Cortex of kidney (tissue), 1 donor: ENCODE measurements at places on chromosomes 1 and 21.

GRCh38 chr1:11387829-11388228 is 91.1 kb upstream of the DISP3 start:
- no peak for DNase-seq

DNA sequence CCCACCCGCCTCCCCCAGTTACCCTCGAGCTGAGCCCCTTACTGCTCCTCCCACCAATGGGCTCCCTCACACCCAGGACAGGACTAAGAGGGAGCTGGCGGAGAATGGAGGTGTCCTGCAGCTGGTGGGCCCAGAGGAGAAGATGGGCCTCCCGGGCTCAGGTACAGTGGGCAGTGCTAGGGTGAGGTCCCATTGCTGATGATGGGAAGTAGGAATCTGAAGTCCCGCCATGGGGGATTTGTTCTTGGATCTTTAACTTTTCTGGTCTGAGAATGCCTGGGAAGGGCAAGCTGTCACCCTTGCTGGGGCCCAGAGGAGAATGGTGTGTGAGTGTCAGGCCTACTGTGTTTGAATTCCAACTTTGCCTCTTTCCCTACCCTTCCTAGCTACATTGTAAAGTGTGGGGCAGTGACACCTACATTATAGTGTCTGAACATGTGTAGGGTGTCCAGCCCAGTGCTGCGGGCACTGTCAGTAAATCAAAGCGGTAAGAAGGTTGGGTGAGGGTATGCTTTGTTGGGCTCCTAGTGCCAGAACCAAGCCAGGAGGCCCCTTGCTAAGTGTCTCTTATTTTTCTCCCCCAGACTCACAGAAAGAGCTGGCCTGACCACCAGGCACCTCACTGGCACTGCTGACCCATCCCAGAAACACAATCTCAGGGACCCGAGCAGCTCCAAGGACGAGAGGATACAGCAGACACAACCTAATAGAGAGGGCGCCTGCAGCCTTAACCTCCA is 44.7 kb downstream of the YARS1 start:
- DNase-seq: no peak

DNA sequence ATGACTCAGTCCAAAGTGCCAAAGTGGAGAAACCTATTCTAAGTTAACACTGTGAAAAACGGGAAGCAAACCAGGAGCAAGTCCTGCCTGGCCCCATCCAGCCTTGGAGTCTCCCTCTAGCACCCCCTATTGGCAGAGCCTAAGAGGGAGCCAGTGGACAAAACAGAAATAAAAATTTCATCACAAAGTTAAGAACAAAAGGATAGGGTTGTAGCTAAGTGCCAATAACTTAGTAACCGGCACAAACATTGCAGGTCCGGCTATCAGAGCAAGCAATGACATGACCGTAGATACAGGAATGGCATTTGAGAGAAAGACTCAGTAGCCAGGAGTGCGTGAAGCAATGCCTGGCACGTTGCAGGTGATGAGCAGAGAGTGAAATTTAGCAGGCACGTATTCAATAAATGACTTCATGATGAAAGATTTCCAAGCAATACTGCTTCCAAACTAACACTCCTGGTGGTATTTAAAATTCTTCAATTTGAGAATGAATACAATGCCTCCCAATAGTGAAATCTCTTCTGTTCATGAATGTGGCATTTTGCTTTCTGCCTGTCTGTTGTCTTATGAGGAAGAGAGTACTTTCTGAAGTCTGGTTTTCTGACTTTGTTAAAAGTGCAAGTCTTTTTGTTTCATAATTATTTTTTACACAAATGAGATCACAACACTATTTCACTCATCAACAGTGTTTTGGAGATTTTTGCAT is 391.0 kb downstream of the OMA1 start:
- DNase-seq: no peak

DNA sequence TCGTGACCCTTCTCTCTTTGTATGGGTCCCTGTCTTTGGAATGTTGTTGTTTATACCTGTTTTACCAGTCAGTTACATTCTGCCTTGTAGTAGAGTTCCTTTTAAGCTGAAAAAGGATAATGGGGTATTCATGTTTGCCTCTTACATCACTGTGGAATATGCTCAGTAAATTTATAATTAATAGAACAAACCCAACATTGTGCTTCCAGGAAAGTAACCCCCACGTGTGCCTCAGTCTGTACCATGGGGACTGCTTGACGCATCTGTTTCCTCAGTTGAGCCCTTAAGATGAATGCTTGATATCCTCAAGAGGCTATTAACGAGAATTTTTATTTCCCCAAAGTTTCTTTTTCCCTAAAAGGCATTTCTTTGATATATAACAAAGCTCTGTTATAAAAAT is 73.4 kb downstream of the ST6GALNAC3 start:
- DNase-seq: no peak

- no peak for DNase-seq
These were observed 99.3 kb downstream of the GLUL start for GRCh38 chr1:182292193-182292741.

- no peak for DNase-seq
These were observed 88.5 kb downstream of the SLC44A5 start for GRCh38 chr1:75522389-75522788.
